ENCODE measurements at places on chromosomes 11 and 22.

DNA sequence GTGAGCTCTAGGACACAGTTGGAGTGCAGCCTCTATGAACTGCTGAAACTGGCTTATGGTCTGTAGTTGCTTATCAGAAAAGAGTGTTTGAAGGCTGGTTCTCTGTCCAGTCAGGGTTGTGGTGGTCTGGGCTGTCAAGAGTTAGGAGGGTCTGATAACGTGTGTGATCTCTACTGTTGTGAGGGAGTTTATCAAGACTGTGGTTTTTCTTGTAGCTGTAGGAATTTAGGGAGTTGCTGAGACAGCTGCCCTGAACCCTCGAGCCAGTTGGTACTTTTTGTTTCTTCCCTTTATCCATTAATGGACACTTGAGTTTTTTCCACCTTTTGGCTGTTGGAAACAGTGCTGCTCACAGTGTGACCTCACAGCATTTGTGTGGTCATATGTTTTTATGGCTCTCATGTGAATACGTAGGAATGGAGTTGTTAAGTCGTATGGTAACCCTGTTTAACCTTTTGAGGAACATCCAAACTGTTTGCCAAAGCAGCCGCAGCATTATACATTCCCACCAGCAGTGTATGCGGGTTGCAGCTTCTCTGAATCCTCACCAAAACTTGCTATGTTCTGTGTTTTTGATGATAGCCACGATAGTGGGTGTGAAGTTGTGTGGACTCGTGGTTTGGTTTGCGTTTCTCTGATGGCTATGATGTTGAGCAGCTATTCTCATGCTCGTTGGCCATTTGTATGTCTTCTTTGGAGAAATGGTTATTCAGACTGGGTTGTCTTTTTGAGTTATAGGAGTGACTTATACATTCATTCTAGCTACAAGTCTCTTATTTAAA lies 20.9 kb upstream of the DGCR8 start:
- ATAC-seq, result no peak

DNA sequence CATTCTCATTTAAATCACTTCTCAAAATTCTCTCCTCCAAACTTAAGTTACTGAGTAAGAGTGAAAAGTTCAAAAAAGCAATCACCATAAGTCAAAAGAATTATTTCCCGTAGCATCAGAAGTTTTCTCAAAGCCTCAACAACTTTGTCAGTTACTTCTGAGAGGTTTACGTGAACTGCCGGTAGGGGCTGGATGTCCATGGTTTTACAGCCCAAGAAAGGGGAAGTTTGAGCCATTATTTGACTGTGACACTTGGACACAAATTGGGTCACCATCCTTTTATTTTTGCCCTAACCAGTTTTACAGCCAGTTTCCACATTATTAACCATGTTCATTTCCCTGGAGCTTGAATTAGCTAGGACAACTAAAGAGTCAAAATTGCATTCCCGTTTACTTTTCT lies 7.5 kb downstream of the POU2AF3 start:
- ATAC-seq, result no peak

- ATAC-seq, result no peak
Observed at GRCh38 chr11:34915136-34916014, 804 bp downstream of the APIP start.

DNA sequence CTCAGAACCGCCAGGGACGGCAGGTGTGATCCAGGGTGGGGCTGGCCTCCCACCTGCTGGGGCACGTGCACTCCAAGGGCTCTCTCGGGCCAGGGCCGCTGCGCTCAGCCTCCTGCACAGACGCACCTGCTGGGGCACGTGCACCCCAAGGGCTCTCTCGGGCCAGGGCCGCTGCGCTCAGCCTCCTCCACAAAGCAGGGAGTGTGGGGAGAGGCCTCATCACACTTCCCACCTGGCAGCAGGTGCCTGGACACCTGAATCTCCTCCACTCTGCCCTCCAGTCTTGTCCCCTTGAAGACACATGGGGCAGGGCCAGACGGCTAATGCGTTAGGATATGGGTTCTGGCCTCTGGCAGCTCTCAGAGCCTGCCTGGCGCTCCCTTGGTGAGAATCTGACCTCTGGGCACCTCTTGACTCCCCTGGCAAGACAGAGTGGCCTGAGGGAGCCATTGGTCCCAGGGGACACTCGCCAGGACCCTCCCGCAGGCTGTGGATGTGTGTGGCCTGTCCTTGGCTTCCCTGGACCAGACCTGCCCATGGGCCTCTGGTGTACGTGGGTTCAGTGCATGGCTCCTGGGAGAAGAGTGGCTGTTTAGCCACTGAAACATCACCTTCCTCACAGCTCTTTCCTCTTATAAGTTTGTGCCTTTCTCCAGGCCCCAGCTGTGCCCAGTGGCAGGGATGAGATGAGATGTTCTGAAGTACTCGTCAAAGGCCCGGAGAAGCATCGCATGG lies 73.5 kb downstream of the BRD1 start:
- ATAC-seq, result no peak

GRCh38 chr11:96758957-96759356 lies 369.1 kb downstream of the JRKL start:
- ATAC-seq, result no peak

DNA sequence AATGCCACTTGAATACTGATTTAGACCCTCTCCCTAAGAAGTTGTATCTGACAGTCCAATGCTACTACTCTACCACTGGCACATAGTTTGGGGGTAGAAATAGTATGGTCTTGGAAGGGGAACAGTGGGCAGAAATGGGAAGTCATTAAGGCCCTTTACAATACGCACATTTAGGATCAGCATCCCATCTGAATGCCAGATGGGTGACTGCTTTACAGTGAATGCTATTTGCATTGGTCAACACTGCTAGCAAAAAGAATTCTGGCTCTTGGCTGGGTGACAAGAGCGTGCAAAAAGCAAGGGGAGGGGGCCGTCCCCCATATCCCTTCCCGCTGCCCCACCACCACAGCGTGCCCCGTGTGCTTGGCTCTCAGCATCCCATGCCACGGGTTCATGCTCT lies 104.7 kb upstream of the BID start:
- no peak for ATAC-seq

DNA sequence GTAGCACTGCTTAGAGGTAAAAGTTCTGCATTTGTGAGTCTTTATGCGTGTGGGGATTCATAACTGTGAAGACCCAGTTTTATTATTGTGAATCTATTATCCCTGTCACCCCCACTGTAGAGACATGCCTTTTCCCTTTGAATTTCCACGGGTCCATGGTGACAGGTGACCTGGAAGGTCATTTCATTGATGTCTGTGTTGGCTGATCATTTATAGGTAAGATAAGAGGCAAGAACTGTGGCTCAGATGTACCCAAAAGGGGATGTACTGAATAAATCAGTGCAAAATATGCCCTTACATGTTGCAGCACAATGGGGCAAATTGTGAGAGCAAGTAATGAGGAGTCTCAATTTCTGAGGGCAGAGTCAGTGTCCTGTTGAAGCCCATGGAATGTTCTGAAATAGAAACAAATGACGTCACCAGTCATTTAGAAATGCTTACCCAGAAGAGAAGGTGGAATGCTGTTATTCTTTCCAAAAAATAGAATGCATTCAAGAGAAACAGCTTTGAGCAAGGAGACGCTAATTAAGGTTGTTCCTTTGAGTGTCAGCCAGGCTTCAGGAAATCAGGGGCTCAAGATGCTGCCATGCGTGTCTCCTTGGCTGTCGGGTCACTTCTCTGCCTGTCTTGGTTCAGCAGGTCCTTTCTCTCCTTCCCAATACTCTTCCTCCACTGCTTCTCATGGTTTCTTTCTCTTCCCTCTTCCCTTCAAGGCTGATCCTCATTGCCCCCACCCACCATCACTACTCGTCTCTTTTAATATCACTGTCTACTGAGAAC lies 118.7 kb upstream of the E2F8 start:
- no peak for ATAC-seq

DNA sequence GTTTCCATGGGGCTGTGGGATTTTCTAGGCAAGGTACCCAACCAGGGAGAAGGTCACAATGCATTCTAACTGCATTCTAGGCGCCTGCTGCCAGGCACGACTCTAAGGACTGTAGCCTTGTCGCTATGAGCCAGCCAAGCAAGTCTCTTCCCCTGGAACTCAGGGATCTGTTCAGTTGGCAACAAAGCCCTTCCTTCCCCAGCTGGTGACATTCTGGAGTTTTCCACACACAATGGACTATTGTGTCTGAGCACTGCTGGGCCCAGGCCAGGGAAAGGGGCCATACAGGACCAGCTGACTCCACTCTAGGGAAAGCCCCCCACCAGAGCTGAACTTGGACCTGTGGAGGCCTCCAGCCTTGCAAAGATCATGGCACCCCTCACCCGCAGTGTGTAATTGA lies 116.8 kb downstream of the RRAS2 start:
- ATAC-seq, result no peak

DNA sequence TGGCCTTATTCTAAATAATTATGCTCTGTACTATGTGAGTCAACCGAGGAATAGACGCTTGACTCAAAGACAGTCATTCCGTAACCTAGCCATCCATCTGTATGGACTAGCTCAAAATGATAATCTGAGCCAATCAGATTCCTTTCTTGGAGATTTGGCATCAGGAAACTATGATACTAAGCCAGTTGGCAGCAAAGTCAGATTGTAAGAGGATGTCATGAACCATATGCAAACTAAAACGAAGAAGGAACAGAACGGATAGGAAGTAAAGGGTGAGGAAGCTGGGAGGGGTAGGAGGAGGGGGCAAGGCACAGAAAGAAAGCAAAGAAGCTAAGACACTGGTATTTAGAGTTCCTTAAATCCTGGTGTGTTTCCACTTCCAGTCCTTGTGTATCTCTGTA lies 10.7 kb upstream of the SESN3 start:
- peak; percentile 67 for ATAC-seq

GRCh38 chr11:115263799-115264656 lies 240.2 kb downstream of the CADM1 start:
- no peak for ATAC-seq

GRCh38 chr22:35842954-35843353 lies 125.3 kb downstream of the APOL5 start:
- no peak for ATAC-seq

DNA sequence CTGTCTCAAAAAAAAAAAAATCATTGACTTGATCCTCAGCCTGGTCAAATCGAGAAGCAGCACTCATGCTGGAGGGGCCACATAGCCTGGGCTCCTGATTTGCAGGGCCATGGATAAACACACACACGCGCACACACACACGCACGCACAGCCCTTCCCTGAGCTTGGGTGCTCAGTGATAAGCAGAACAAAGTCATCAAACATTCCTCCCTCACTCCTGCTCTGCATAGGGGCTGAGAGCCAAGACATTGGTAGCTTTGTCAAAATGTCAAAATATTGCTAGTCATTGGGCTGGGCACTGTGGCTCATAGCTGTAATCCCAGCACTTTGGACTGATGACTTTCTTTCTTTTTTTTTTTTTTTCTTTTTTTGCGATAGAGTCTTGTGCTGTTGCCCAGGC lies 34.0 kb upstream of the A4GALT start:
- no peak for ATAC-seq

- peak; percentile 26 for ATAC-seq
Observed at GRCh38 chr22:24429411-24430365, 2.3 kb downstream of the ADORA2A start.

DNA sequence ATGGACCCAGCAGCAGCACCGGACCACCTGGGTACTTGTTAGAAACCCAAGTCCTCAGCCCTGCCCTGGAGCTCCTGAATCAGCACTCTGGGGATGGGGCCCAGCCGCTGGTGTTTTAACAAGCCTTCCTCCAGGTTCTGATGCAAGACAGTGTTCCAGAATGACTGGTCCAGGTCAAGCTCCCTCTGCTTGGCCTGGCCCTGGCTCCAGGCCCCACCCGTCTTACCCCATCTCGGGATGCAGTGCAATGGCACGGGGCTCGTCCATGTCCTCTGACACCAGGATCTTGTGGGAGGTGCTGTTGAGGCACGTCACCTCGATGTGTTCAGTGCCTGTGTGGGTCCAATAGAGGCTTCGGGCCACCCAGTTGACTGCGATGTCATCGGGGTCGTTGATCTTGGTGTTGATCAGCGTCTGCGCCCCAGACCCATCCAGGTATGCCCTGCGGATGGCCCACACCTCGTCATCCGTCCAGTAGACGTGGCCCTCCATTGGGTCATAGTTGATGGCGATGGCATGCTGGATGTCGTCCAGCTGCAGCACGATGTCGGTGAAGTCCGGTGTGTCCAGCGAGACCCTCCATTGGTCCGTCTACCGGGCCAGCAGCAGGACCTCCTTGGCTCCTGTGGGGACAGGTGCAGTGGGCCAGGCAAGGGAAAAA lies 140.3 kb downstream of the CRYBB2 start:
- no peak for ATAC-seq

DNA sequence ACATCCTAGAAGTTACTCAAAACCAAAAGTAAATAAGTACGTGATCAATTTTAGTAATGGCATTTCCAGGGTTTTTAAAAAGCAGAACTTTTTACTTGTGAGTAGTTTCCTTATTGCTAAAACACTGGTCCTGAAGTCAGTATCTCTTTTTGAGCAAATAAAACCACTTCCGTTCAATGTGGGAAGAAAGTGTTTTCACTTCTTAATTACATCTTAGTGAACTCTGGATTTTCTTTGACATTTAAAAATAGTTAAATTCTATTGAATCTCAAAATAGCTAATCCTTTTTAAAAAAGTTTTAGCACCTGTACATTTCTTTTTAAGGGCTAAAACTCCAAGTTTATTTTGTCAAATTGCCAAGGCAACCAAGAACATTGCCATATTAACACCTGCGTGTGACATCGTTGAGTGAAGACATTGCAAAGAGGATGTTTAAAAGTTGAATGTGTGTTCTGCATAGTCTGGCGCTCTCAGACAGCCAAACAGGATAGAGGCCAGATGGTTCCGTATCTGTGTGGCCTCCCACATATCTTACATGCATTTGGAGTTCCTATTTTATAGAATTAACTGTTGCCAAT lies 17.2 kb upstream of the OR5B21 start:
- peak; percentile 79 for ATAC-seq

GRCh38 chr11:103586756-103587155 lies 449.7 kb upstream of the DDI1 start:
- ATAC-seq, result no peak

DNA sequence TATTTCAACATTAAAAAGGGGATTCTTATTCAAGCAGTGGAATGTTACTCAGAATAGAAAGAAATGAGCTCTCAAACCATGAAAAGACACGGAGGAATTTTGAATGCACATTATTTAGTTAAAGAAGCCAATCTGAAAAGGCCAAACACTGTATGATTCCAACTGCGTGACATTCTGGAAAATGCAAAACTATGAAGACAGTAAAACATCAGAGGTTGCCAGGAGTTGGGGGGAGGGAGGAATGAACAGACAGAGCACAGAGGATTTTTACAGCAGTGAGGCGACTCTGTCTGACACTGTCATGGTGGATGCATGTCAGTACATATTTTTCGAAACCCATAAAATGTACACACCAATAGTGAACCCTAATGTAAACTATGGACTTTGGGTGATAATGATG lies 22.9 kb upstream of the THY1 start:
- no peak for ATAC-seq

- peak; percentile 69 for ATAC-seq
Observed at GRCh38 chr11:46369458-46370152, 11.9 kb upstream of the MDK start.

GRCh38 chr11:71065841-71066240 lies 186.5 kb downstream of the SHANK2 start:
- no peak for ATAC-seq
